Stimulated activated naive CD4-positive, alpha-beta T cell (primary cell): ENCODE measurements at places on chromosomes 13 and 19.

- no peak for DNase-seq
Observed at GRCh38 chr13:84844473-84844872, 954.7 kb downstream of the SLITRK6 start.

- no peak for DNase-seq
Observed at GRCh38 chr19:51036519-51036918, 1.7 kb upstream of the KLK12 start.

DNA sequence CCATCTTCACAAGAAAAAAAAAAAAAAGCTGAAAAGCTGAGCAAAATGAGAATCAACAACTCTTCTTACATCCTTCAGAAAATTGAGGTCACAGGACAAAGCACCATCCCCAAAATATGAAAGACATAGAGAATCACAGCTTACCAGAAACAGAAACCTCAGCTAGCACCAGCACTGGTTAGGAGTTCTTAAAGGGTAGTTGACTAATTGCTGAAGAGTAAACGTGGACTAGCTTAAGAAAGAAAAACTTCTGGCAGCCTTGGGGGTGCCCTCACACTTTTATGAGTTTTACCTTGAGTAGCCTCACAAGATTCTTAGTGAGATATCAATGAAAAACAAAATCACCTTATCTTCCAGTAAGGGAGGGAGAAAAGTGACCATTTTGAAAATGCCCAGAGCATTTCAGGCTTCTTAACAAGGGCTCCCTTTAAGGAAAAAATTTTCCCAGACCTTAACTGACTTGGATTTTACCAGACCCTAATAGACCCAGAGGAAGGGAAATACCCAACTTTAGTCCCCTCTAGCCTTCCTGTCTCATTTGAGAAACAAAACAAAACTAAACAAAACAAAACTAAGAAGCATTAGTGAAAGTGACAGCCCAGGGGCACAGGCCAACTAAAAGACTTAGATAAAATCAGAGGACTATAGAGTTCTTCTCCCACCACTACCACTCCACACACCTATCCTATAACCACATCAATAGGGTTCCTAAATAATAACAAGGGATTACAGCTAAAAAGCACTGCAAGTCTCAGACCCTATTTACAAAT lies 888.6 kb downstream of the DIAPH3 start:
- no peak for DNase-seq

DNA sequence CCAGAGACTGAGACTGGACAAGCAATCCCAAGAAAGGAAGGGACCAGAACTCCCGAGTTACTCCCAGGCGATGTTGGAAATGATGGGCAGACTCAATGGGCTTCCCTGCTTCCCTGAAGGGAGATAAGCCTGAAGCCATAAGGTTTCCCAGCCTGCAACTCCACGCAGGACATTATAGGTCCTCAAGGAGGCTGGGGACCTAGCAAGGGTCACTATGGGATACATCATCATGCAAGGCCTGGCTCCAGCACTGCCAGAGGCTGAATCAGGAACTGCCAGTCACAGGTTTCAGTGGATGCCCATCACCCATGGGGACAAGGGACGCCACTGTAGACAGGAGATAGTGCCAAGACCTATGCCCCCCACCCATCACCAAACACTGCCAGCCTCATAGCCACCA lies 338.7 kb downstream of the IRS2 start:
- no peak for DNase-seq

DNA sequence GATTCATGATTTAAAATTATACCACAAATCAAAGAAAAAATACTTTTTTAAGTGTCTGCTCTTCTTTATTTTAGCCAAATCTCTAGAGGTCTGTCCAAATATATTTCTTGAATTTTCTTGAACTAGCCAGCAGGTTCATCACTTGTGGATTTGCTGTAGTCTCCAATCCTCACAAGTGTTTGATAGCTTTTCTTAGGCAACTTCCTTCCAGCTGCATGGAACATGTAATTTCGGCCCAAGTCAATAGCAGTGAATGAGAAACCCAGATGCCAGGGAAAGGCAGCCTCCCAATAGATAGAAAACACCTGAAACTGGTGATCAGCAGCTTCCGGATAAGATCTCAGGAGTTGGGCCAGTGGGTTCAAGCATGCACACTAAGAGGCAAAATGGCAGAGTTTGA lies 15.6 kb upstream of the RNASEH2B start:
- no peak for DNase-seq

GRCh38 chr19:3548606-3549005 lies 8.8 kb downstream of the MFSD12 start:
- DNase-seq, result no peak

- no peak for DNase-seq
Observed at GRCh38 chr13:30862707-30863106, 43.4 kb upstream of the MEDAG start.
